ENCODE measurements at places on chromosomes 2 and 18. TPM values are rescaled to one million over a fixed set of nuclear protein-coding genes. Genes with fewer than 3 reads are reported as not detected.

The ALPP gene
- polyA plus RNA-seq: not detected

The SPTBN1 gene
- 93.2 TPM for polyA plus RNA-seq

The CKAP2L gene
- polyA plus RNA-seq: not detected

The LIMS3 gene
- 1.5 TPM for polyA plus RNA-seq

The LYG2 gene
- polyA plus RNA-seq: not detected

The C2orf92 gene
- 3.3 TPM for polyA plus RNA-seq

The SLC35F5 gene
- 49.9 TPM for polyA plus RNA-seq
